ENCODE measurements at places on chromosomes 13 and 19. TPM values are rescaled to one million over a fixed set of nuclear protein-coding genes. Genes with fewer than 3 reads are reported as not detected.

ZNF154 gene
- total RNA-seq: under 0.01 TPM

ZNF681 gene
- total RNA-seq: 0.87 TPM

LCP1 gene
- total RNA-seq: under 0.01 TPM

TUBA3C gene
- total RNA-seq: not detected

LILRB5 gene
- not detected for total RNA-seq

COMP gene
- total RNA-seq: not detected

BRCA2 gene
- 1.5 TPM for total RNA-seq

Data from dermis lymphatic vessel endothelial cell (primary cell).